ENCODE measurements at places on chromosomes 2 and 18.

- no peak for DNase-seq
Measured at GRCh38 chr2:144241801-144242200, 278.1 kb downstream of the ZEB2 start.

DNA sequence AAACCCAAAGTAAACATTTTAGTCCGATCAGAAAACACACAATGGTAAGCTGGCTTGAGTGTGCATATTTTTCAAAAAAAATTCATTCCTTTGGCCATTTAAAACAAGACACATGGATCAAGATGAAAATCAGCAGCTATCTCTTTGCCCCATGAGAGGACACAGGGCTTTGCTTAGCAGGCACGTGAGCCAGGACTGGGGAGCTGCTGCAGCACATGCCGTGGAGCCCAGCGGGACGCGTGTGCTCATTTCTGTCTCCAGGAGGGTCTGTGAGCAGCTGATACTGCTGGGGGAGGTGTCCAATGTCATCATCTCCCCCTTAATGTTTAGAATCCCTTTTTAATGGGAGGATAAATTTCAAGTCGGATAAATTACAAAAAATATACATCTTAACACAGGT, 49.8 kb upstream of the CNGA3 start:
- no peak for DNase-seq

- no peak for DNase-seq
Measured at GRCh38 chr2:238694922-238695321, 153.0 kb upstream of the TWIST2 start.

GRCh38 chr2:175947073-175947472, 55.0 kb downstream of the LNPK start:
- DNase-seq: no peak

- no peak for DNase-seq
Measured at GRCh38 chr2:238573916-238574315, 147.2 kb downstream of the ASB1 start.

DNA sequence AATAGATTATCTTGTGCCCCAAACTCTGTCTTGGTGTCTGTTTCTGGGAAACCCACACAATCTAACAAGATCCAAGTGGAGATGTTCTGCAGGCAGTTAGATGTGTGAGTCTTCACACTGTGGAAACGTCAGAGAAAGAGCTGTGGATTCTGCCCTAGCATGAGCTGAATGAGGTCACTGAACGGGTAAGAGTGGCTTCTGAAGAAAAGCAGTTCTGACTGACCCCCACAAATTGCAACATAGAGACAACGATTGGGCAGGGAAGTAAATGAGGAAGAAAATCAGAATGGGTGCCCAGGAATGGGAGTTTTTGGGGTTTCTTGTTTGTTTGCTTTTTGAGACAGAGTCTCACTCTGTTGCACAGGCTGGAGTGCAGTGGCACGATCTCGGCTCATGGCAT, 12.9 kb upstream of the RPL37A start:
- no peak for DNase-seq

DNA sequence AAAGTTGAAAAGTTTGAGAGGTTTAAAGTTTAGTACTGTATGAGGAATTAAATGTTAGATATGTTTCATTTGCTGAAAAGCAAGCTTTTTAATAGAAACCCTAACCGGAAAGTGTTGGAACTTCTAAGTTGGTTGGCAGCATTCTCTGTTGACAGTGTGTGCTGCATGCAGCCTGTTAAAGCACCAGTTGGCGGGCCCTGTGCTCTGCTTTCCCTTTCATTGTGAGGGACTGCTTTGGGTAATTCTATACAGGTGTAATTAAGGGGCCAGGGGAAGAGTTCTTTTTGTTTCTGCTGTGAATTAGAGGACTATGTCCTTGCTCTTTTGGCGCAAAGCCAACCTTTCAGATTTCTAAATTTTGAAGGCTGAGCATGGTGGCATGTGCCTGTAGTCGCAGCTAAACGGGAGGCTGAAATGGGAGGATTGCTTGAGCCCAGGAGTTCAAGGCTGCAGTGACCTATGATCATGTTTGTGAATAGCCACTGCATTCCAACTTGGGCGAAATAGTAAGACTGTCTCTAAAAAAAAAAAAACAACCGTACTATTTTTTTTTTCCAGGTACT, 20.1 kb downstream of the PLEKHB2 start:
- DNase-seq: no peak

GRCh38 chr2:142868229-142868762, 9.2 kb upstream of the KYNU start:
- no peak for DNase-seq

DNA sequence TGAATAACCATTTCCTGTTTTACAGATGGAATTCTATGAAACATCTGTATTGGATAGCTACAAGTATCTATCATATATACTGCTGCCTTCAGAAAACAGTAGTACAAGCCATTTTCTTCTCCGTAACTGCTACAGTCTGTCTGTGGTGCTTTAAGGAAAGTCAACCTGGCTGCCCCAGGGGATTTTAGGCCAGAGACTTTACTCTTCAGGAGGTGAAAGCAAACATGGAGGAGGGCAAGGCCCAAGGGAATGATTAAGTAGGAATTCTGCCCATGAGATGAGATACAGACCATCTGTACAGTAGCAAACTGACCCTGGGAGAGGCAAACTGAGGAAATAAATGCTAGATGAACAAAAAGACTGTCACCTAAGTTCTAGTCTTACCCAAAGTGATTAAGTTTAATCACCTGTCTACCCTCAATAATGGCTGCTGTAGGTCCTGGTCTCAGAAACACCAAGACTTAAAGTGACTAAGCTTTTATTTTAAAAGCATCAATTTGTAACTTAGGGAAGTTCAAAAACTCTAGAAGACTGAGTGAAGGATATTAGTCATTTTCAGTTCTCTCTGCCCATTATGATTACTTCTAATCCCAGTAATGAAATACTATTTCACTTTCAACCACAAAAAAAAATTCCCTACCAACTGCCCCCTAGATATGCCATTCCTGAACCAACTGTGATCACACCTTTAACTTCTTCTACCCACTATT, 14.8 kb downstream of the MBD2 start:
- no peak for DNase-seq

- DNase-seq: no peak
Measured at GRCh38 chr2:120239488-120240287, 13.0 kb upstream of the RALB start.

- no peak for DNase-seq
Measured at GRCh38 chr2:205235434-205235833, 446.9 kb upstream of the NRP2 start.

DNA sequence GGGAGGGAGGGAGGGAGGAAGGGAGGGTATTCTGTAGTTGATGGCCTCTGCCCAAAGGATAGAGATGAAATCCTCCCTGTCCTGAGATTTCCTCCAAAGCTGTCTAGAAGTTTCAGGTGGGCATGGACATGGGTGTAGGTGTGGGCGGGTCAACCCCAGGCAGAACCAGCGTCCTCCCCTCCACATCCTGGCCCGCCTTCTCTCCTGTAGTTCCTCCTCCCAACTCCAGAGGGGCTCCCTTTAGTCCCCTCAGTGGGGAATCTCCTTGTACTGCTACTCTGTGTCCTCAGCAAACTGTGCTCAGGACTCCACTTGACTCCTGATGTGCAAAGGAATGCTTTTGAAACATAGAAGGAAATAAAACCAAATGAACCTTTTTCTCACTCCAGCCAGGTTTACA, 88.1 kb downstream of the MRPS9 start:
- DNase-seq: no peak

GRCh38 chr2:88818381-88818780, 126.9 kb downstream of the RPIA start:
- DNase-seq: no peak
